AG09309 (cell line): ENCODE measurements at places on chromosomes 2 and 18.

GRCh38 chr2:168825126-168825525 is 22.7 kb downstream of the NOSTRIN start:
- no peak for DNase-seq

DNA sequence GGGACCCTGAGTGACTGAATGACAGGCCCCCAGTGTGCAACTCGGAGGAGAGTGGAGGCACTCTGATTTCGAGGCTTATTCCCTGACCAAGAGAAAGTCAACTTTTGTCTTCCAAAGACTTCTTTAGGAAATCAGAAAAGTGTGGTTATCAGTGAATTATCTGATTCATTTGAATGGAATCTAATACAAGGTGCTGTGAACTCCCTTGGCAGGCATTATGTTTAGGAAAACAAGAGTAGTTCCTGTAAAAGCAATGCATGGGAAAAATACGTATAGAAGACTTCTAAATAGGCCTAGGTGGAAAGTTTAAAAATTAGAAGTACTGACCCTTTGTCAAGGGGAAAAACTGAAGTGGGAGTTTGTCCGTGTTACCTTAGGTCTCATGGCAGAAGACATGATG is 269.4 kb downstream of the GBX2 start:
- no peak for DNase-seq

- no peak for DNase-seq
These were observed 43.7 kb downstream of the TMEM37 start for GRCh38 chr2:119475225-119475856.

GRCh38 chr2:24182507-24182906 is 7.7 kb downstream of the FAM228A start:
- DNase-seq = no peak

DNA sequence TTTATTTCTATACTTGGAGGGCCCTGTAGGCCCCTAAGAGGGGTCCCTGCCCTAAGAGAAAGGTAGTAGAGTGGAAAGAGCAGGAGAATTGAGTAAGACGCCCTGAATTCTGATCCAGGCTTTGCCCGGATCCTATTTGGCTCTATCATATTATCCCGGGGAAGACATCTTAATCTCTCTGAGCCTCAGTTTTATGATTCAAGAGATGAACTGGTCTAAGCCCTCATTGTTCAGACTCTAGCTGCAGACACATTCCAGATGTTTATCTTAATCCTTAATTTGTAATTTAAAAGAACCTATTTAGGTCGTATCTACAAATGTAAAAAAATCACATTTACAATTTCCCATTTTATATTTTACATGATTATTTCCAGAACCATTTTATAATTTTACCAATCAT is 220.1 kb downstream of the AGPS start:
- DNase-seq = no peak

DNA sequence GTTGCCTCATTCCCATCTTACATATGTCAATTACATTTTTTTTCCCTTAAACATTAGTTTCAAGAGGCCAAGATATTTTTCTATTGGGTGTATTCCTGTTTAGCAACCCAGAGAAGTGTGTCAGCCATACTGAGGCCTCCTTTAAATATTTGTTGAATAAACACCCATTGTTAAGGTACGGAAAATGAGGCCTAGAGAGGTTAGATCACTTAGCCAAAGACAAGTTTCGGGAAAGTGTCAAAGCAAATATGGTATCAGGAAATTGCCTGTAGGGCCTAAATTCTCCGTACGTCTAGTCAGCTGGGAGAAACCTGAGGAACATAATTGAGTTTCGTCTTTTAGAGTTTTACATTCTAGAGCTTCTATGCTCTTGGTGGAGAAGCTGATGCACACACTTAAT is 1138.3 kb downstream of the DPP10 start:
- DNase-seq = no peak

- DNase-seq = no peak
These were observed 97.2 kb downstream of the DTNA start for GRCh38 chr18:34807106-34807796.

DNA sequence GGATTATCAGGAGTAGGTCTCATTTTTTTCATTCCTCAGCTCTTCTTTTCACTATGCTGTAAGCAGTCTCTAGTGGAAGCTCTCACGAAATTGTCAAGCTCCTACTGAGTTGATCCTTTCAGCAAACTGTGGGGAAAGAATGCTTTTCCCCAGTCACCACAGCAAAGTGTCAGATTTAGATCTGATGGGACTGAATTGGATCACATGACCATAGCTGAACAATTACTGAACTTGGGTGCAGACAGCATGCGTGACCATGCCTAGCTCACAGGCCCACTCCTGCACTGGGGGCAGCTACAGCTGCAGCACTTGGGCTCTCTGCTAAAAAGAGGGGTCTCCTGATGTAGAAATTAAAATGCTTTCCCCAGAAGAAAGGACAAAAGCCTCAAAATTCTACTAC is 3.1 kb downstream of the ARHGAP15 start:
- no peak for DNase-seq

DNA sequence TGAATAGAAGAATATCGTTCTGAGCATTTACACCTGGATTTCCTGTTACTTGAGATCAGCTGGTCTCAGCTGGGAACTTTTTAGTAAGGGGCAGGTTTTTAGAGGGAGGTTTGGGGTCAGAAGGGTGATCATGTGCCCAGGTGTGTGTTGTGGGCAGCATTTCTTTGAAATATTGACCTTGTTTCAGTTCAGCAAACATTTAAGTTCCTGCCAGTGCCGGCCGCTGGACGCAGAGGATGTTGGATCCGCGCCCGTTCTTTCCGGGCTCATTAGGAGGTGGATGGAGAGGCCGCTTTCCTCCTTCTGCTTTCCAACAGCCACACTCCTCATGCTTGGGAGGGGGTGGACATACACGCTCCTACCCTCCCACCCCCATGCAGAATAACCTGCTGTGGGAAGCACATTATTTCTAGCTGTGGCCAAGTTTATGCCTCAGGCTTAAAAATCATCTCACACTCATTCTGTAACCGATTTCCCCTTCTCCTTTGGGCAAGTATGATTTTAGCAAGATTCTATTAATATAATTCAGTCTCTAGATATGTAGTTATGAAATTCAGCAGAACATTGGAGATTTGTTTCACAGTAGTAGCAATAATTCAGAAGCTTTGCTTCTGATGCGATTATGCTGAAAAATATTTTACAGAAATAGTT is 131.4 kb downstream of the ZNF236 start:
- no peak for DNase-seq

GRCh38 chr2:106932644-106933043 is 46.7 kb upstream of the ST6GAL2 start:
- DNase-seq = no peak

GRCh38 chr2:141810148-141810547 is 320.7 kb downstream of the LRP1B start:
- DNase-seq = no peak
